ENCODE measurements at places on chromosomes 7 and 10.

- no peak for DNase-seq
Measured at GRCh38 chr10:47025253-47025539, 114.0 kb downstream of the PTPN20 start.

- DNase-seq = no peak
Measured at GRCh38 chr7:11552676-11553296, 279.2 kb downstream of the THSD7A start.

DNA sequence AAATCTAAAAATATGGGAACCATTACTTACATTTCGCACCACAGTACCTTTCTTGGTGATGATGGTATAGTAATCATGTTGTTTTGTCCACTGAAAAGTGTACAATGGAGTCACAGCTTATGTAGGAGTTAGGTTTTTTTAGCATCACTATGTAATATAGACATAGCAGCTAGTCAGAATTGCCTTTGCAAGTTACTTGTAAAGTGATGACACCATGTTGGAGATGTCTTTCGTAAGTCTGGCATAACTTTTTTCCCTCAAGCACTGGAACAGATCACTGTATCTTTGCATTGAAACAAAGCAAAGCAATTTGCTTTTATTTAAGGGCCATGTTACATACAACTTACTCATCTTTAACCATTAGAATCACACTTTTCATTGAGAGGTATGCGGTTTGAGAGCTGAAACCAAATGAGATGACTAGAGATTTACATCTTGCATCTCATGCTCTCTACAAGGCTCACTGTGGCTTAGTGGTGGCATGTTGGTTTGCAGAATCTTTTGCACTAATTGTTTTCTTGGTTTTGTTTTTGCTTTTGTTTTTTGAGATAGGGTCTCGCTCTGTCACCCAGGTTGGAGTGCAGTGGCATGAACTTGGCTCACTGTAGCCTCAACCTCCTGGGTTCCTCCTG lies 18.3 kb downstream of the UBN2 start:
- DNase-seq = no peak

DNA sequence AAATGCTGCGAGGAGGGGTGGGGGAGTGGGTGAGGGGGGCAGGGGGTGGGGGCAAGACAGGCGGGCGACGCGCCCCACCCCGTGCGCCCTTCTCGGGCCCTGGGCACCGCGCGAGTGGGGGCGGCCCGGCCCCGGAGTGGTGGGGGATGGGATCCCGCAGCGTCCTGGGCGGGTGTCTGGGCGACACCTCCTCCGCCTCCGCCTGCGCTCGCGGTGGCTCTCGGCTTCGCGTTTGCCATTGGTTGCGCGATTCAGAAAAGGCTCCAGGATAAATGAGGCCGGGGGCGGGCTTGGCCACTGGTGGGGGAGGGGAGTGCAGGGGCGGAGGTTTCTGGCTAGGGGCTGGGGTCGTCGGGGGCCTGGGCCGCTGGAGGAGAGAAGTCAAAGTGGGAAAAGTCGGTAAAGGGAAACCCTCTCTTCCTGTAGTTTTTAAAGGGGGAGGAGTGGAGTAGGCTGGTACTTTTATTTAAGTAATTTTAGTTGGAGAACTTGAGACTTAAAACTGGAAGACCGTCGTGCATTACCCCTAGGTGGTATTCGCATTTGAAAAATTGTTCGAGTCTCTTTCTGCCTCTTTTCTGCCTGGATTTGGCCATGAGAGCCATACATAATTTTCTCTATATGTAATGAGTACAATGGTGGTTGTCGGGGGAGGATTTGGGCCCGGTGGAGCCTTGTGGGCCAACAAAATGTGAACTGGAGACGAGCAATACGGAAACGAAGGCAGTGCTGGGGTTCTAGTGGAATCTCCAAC lies 992 bp upstream of the IGF2BP3 start:
- DNase-seq = no peak

DNA sequence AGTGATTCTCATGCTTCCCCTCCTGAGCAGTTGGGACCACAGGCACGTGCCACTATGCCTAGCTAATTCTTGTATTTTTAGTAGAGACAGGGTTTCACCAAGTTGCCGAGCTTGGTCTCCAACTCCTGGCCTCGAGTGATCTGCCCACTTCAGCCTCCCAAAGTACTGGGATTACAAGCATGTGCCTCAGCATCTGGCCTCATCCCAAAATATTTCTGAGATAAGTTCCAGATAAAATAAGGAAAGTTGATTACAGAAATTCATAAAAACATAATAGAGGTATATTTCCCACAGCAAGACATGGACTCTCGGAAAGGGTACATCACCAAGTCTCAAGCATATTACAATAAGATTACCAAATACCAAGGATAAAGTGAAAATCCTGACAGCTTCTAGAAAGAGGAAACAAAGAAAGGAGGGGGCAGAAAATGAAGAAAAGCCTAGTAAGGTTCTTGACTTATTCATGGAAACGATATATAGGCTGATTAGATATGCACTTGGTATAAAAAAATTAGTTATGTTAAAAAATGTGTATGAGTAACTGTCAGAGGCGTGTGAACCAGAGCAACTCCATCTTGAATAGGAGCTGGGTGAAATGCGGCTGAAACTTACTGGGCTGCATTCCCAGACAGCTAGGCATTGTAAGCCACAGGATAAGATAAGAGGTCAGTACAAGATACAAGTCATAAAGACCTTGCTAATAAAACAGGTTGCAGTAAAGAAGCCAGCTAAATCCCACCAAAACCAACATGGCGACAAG lies 35.0 kb downstream of the IQUB start:
- DNase-seq = no peak

DNA sequence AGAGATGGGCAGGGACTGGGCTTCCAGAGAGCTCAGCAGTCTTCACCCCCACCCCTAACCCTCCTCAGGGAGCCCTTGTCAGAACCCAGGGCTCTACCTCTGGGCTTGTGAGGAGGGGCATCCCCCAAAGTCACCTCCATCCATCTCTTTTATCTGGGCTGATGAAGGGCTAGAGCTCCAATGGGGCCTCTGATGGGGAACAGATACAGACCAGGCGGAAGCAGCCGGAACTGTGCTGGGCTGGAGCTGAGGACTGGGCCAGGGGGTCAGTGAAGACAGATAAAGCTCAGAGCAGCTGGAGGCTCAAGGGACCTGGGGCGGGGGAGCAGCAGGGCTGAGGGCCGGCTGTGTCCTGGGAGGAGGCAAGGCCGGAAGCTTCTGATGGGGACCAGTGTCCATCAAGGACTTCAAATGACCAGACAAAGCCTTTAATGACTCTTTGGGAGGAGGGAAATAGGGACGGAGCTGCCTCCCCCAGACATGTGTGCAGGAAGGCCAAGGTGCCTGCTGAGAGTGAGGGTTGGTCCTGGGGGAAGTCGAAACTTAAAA lies 10.2 kb downstream of the KAZALD1 start:
- DNase-seq = no peak

DNA sequence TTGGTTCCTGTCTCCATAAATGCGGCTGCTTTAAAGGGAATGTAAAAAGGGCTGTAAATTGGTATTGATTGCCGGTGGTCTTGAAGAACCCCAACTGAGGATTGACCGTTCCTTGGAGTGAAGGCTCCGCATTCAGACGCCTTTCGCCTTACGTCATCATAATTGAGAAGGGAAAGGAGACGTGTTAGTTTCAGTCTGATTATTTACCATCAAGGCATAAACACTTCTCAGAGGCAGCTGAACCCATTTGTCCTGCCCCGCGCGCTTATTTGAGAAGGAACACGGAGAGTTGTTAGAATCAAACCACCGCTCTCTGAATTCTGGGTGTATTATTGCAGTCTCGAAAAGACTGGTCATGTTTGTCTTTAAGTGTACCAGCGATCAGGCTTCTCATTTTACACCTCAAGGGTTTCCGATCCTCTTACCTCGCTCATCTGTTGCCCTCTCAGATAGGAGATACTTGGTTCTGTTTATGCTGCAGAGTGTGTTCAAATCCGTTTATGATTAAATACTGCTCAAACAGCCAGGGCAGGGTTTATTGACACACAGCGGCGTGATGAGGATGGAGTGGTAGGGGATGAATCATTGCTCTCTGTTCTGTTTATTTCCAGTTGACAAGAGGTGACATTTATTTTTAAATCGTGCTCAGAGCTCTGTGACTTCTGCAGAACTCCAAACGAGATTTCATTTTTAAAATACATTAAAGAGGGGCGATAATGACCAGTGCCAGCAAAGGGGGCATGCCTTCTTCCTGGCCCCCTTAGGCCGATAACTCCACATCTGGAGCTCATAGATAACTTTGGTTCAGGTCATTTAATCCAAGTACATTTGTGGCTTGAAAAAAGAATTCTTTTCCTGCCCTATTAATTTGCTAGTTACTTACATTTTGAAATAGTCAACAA lies 30.4 kb downstream of the FOXK1 start:
- DNase-seq = no peak

GRCh38 chr10:64261676-64262075 lies 740.5 kb downstream of the REEP3 start:
- DNase-seq = no peak

DNA sequence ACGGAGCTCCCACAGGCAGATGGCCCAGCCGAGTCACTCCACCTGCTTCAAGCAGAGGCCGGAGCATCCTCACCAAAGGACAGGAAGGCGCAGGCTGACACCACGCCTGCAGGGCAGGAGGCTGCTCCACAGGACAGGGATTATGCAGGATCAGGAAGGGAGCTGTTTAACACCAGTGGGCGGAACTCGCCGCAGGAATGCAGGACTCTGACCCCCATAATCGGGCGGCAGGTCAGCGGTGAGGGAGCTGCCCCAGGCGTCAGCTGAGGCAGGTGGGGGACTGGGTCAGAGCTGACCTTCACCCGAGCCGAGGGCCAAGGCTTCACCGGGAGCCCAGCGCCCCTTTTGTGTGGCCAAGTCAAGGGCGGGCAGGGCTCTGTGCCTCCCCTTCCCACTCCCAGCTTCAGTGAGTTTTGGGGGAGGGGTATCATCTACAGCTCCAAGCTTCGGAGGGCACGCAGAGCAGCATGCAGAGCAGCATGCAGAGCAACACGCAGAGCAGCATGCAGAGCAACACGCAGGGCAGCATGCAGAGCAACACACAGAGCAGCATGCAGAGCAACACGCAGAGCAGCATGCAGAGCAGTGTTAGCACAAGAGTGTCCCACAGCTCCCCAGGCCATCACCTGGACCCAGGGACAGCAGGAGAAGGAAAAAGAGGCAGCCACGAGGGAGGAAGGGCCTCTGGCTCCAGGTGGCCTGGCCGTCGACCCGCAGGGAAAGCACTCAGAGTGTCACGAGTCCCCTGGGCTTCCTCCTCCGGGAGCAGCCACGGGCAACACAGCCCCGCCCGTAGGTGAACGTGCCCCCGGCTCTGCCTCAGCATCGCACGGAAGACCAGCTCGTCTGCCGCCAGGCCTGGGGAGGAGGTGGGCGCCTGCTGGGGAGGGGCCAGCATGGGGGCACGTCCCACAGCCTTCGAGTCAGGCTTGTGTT lies 151.7 kb upstream of the PPP2R2D start:
- DNase-seq = no peak

GRCh38 chr7:158898025-158898424 lies 41.7 kb downstream of the DYNC2I1 start:
- DNase-seq = no peak

GRCh38 chr10:89219513-89220218 lies 12.5 kb upstream of the CH25H start:
- DNase-seq = no peak

DNA sequence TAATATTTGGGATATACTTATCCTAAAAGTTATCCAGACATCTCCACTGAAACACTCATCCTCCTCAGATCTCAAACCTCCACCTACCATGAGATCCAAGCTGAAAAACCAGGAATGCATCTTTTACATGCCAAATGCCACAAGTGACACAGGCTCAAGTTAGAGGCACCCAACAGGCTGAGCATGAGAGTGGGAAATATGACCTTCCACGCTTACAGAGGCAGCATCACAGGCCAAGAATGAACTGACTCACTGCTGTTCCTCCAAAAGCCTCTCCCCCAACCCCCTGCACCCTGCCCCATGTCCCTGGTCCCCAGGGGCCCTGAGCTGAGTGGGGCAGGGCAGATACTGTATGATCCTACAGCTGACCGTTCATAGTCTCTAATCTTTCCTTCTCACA lies 4.8 kb upstream of the MTPAP start:
- peak; percentile 27 for DNase-seq

- no peak for DNase-seq
Measured at GRCh38 chr10:43867113-43867512, 218.4 kb upstream of the ZNF32 start.

DNA sequence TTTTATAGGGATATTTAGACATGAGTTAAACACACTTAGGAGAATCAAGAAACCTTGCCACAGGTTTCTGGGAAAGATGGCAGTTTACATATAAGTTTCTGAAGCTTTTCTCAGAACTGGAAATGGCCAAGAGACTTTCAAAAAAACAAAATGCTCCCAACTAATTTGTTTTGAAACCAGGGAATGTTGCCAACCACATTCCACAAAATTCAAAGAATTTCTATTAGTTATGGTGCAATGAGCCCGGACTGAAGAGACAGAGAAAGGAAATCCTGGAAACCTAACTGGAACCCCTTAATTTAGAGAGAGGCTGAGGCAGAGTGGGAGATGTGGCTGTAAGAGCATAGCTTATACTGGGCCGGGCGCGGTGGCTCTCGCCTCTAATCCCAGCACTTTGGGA lies 128.5 kb downstream of the PTEN start:
- no peak for DNase-seq

GRCh38 chr10:128345353-128345752 lies 219.1 kb upstream of the MKI67 start:
- no peak for DNase-seq

DNA sequence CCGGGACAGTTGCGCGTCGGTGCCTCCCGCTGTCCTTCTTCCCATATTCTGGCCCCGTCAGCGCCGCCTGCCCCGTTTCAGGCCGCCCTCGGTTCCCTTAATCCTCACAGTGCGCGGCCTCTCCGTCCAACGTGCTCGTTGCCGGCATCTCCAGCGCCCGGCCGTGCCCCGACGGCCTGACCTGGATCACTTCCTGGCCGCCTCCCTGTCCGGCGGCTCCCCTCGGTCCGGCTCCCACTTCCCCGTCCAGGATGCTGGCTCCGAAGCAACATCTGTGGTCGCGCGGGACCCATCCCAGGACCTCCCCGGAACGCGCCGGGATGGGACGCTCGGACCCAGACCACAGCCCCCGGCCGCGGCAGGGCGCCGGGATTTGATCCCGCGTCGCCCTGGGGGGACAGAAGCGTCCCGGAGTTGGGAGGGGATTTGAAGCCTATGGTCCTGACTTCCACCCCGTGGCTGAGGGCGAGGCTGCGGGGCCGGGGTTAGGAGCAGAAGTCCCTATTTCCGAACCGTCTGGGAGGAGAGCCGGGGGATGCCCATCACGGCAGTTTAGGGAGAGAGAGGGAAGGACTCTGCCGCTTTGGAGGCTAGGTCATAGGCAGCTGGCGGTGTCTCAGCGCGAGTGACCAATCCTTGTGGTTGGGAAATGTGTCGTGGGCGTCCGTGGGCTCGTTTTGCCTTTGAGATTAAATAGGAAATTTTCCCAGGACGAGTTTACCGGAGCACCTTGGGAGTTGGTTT lies 53.8 kb downstream of the KCTD7 start:
- DNase-seq = no peak
